ENCODE measurements at places on chromosomes 1 and 21.

DNA sequence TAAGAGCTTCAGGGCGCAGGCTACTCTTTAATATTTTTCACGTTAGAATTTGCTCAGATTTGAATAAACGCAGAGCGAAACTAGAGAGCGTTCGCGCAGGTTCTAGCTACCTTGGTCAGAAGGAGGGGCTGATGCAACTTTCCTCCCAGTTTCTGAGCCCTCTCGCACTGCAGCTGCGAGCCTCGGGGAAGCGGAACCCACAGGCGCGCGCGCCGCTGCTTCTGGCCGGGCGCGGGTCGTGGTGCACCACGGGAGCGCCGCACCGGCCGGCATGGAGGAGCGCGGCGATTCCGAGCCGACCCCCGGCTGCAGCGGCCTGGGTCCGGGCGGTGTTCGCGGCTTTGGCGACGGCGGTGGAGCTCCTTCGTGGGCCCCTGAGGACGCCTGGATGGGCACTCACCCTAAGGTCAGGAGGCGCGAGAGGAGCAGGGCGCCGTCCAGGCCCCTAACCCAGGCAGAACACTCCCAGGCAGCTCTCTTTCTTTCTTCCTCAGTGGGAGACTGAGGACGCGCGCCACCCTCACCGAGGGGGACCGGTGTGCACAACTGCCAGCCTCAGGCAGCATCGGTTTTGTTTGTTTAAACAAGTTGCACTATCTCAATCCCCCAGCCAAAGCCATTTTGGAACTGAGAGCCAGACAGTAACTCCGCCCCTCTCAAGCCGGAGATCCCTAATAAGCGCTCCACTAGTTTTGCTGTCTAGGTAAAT lies at the start of gene TSEN15:
Gene TSEN15, plus strand, starts transcription at position 246 of the 709 bp plus-strand sequence. Its CDS starts 26 bp downstream, at position 272.
- DNase-seq = peak; percentile 78

DNA sequence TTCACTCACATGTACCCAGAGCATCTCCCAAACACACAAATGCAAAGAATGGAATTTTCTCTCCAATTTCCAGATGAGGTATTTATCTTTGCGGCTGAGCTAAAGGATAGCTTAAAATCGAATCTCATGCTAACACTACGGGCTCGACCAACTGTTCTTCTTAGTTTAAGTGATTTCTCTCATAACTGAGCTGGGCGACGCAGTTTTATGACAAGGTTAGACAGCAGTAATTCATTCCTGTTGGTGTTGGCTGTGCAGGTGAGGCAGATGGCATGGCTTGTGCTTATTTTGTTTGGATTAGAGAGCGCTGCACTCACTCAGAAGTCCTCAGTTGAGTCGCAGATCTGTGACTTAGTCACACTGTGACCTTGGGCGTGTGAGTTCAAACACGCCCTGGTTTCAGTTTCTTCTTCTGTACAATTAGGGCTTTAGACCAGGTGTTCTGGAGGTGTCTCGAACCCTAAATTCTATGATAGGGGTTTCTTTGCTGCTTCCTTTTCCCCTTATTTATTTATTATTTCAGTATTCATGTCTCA lies 41.5 kb upstream of the MRPS6 start:
- no peak for DNase-seq

DNA sequence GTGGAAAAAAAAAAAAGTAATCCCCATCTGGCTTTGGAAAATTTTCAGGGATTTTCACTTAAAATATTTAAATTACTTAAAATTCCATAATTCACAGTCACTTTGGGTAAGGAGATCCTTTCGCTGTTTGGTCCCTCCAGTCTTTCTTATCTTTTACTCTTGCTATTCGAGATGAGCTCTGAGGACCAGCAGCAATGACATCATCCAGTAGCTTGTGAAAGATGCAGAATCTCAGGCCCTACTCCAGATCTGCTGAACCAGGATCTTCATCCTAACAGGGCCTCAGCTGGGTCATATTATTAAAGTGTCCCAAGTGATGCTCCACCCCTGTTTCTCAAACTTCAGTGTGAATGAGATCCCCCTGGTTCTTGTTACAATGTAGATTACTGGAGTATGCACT lies 46.9 kb upstream of the PLXNA2 start:
- no peak for DNase-seq

- no peak for DNase-seq
Measured at GRCh38 chr1:22803833-22804232, 93.2 kb downstream of the EPHB2 start.

DNA sequence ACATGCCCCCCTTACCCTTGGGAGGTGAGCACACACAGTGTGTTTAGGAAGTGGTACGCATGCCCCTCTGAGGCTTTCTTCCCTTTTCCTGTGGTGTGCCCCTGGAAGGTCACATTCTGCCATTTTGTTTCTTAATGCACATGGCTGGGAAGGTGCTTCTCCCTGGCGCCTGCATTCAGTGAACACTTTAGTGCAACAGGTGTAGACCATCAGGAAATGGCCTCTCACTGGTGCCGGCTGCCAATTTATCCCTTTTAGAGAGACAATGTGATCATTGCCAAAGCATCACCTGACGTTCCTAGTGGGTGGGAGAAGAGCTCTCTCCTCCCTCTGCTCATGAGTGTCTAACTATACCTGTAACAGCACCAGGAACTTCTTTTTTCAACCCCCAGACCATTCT lies 51.8 kb upstream of the PDE9A start:
- DNase-seq = no peak
